Stimulated activated CD8-positive, alpha-beta memory T cell treated with anti-CD3 and anti-CD28 coated beads, Interleukin-4, amount 100 ng/mL, for 1 hour (primary cell): ENCODE measurements at places on chromosomes 6 and 20.
A peak's percentile ranks its signal among the peaks of the same experiment; 100 is the strongest.

DNA sequence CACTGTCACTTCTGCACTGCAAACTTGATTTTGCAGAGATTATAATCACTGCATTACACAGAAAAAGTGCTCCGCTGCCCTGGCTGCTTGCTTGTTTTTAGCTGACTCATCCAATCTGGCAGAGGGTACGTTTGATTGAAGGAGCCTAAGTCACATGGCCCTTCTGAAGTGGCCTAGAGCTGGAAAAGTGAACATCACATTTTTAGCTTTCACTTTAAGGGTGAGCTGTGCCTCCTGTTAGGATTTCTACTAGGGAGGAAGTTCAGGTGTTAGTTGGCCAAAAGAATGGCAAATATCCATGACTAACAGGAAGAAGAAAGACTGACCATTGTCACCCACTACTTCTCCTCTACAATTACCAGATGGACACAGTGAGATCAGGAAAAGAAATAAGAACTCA lies 889.1 kb upstream of the MAP3K7 start:
- DNase-seq, result no peak

- DNase-seq, result no peak
Observed at GRCh38 chr20:33019465-33020277, 11.8 kb upstream of the BPIFB6 start.

GRCh38 chr6:20441921-20442320 lies 40.2 kb downstream of the E2F3 start:
- no peak for DNase-seq

GRCh38 chr6:1070085-1070521 lies 241.8 kb upstream of the FOXQ1 start:
- DNase-seq, result no peak

GRCh38 chr6:25899123-25899522 lies 25.1 kb upstream of the SLC17A3 start:
- DNase-seq, result no peak

DNA sequence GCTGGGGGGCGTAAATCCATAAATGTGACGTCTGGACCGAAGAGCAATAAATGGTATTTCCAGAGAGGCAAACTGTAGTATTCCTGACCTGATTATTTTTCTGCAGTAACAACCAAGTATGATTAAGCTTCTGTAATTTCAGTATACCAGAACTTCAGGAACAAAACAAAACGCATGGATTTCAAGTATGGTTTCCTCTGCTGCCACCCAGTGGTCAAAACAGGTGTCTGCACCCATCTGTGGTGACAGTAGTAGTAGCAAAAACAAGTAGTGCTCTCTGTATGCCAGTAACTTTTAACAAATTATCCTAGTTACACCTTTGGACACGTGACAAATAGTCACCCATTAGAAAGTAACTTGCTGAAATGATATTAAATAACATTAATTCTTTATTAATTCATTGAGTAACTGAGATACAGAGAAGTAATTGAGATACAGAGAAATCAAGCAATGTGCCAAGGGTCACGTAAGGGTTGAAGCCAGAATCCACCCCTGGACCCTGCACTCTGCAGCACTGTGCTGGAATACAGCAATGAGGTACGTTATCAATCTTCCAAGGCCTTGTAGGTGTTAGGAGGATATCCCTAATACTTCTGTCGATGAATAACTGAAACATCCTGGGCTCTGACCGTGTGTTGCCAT lies 7.9 kb downstream of the CALHM4 start:
- DNase-seq, result peak; percentile 45

GRCh38 chr6:99613409-99613704 lies 6.7 kb downstream of the PRDM13 start:
- DNase-seq, result no peak

GRCh38 chr20:18404172-18404571 lies 62.7 kb downstream of the DZANK1 start:
- DNase-seq, result no peak

DNA sequence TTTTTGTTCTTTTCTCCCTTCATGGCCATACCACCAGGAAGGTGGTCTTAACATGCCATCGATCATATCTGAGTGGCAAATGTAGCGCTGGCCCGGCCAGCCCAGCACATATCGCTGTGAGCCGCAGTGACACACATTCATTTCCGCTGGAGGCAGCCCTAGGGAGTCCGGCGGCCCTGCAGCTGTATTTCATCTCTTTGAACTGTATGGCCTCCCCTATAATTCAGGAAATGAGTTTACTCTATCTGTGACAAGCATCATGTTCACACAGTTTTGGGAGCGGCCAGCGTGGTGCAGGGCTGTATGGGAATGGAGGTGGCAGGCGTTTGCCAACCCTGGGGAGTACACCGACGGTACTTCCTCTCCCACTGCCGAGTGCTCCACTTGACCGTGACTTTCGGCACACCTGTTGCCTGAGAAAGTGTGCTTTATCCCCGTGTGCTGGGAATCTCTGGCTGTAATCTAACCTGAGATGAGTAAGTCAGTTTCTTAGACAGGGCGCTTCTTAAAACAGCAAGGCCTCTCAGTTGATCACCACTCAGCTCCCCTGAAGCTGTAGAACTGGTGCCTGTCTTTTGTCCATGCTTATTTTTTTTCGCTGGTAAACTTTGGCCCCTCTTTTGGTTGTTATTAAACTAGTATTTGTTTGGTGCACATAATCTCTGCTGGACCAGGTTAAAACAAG lies 257.1 kb upstream of the TAB2 start:
- peak; percentile 30 for DNase-seq

DNA sequence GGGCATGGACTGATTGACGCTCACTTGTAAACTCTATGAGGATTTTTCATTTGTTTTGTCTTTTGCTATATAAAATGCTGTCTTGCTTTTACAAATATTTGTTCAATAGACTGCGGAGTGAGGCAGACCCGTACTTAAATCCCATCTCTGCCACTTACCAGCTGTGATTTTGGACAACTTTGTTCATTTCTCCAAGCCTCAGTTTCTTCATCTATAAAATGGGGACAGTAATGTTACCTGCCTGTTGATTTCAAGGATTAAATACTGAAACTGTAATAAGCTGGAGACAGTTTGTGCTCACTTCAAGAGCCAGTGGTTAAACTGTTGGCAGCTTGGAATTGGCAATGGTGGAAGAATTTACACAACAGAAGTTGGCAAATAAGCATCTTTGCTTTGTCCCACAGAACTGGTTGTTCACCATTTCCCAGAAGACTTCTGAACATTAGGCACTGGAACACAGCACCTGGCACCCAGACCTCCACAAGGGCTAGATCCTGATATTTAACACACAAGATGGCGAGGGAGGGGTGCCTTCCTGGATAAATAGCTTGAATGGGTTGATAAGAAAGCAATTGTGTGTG lies 479.2 kb downstream of the QKI start:
- no peak for DNase-seq

GRCh38 chr20:31838646-31839292 lies 6.6 kb downstream of the FOXS1 start:
- DNase-seq, result no peak

GRCh38 chr6:111562246-111562645 lies 43.4 kb downstream of the TRAF3IP2 start:
- no peak for DNase-seq
